ENCODE measurements at places on chromosomes 2 and 18.

DNA sequence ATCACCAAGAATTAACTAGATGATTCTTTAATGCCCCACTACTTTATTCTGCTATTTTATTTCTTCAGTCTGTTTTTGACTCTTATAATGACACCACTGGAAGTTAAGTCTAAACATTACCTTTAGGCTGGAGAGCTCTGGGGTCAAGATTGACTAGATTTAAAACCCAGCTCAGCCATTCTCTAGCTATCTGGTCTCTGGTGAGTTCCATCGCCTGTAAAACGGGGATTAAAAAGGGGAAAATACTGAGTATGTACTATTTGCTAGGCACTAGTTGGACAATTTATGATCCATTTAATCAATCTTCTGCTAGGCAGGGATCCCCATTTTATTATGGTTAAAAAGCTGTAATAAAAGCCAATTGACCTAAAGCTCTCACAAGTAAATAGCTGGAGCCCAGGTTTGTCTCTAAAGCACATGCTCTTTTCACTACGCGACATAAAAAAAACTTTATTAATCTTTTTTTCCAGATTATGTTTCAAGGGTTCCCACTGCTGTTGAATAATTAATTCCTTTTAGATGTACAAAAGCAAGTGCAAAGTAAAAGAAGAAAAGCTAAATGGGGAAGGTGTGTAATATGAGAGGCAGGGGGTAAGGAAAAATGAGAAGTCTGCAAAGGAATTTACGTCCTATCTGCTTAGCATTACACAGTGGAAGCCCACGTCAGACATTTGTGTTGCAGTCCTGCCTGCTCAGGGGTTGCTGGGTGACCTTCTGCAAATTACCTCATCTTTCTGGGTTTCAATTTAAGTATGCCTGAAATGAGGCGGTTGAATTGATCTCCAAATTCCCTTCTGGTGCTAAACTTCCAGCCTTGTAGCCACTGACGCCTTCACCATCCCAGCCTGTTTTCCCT lies 918 bp upstream of the NABP1 start:
- DNase-seq, result no peak

GRCh38 chr18:67766930-67767329 lies 250.4 kb upstream of the DSEL start:
- no peak for DNase-seq

DNA sequence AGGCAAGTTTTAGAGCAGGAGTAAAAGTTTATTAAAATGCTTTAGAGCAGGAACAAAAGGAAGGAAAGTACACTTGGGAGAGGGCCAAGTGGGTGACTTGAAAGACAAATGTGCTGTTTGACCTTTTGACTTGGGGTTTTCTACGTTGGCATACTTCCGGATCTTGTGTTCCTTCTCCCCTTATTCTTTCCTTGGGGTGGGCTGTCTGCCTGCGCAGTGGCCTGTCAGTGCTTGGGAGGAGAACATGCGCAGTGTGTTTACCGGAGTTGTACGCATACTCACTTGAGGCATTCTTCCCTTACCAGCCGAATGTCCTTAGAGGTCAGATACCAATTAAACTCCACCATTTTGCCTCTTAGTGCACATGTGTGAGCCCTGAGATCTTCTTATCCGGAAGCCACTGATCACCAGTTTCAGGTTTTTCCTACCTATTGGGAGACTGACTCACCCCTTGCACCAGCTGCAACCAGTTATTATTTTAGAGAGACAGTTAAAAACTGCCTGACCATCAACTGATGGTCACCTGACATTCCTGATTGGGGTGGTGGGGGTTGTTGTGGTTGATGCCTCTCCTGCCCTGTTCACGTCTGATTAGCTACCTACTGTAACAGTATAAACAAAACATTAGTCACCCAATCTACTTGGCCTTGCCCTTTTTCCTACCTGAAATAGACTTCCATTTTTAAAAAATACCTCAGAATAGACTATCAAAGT lies 67.5 kb downstream of the NYAP2 start:
- DNase-seq, result no peak

DNA sequence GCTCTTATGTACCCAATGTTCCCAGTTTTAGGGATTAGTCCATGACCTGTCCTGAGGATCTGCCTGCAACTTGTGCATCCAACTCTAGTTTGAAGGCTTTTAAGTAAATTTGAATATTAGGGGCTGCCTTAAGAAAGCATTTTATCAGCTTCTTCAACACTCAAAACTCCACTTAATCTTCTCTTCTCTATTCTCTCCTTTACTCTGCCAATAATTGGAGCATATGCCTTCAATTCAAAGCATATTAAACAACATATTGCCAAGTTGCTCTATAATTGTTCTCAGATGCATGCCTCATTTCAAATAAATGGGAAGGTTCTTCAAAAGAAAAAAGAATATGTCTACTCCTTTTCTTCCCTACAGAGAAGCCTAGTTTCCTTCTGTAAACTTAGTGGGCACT lies 84.8 kb upstream of the NCKAP5 start:
- DNase-seq, result no peak

- DNase-seq, result no peak
Measured at GRCh38 chr2:111121028-111121827, 514 bp downstream of the BCL2L11 start.

GRCh38 chr18:58756596-58757240 lies 85.5 kb downstream of the MALT1 start:
- no peak for DNase-seq

DNA sequence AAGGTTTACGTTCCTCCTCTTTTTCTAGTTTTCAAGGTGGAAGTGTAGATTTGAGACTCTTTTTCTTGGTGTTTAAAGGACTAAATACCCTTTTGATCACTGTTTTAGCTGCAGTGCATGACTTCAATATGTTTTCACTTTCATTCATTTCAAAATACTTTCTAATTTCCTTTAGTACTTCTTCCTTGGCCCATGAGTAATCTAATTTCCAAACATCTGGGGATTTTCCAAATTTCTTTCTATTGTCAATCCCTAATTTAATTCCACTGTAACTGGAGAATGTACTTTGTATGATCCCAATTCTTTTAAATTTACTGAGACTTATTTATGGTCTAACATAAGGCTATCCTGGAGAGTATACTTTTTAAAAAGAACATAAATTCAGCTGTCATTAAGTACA lies 3.8 kb upstream of the RHBDD1 start:
- no peak for DNase-seq

DNA sequence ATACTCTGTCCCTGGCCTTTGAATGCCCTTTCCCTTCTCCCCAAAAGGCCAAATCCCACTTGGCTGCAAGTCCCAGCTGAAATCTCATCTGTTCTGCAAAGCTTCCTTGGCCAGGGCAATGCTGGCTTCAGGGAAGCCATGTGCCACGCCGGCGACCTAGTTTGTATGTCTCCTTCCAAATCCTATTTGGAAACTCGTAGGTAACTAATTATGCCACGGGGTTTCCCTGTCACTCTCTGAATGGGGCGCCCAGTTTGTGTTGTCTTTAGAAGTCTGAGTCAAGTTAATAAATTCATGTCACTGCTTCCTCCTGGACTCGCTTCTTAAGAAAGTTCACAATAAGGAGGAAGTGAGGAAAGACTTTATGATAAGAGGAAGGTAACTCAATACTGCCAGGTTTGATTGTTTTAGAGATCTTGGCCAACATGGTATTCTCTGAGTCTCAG lies 19.1 kb downstream of the FHL2 start:
- DNase-seq, result no peak

DNA sequence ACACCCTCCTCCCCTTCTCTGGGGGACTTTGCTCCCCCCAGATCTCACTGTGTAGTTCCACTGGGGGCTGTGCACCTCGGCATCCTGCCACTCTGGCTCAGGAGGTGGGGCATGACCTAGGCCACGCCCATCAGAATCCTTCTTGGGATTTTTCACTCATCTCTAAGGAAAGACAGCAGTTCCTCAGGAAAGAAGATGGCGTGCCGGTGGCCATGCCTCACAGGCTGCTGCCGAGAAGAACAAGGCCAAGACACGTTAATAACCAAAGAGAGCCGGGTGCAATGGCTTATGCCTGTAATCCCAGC lies 3.2 kb downstream of the NMUR1 start:
- DNase-seq, result no peak

- DNase-seq, result no peak
Measured at GRCh38 chr2:142621287-142621686, 256.2 kb upstream of the KYNU start.

DNA sequence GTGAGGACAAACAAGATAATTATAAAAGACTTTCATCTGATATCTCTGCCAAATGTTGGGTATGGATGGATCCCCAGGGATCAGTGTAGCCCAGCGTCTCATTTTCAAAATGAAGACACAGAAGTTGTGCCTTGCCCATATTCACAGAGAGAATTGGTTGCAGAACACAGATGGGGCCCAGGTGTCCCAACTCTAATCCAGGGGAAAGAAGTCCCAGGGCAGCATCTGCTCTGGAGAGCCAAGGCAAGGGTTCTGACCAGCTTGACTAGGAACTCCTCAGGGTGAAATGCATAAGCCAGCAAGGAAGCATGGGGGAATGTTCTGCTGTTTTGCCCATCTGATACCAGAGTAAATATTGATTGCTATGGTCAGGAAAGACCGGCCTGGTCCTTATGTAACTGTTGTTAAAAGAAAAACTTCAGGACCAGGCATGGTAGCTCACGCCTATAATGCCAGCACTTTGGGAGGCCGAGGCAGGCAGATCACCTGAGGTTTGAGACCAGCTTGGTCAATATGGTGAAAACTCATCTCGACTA lies 68.7 kb upstream of the CABLES1 start:
- no peak for DNase-seq

DNA sequence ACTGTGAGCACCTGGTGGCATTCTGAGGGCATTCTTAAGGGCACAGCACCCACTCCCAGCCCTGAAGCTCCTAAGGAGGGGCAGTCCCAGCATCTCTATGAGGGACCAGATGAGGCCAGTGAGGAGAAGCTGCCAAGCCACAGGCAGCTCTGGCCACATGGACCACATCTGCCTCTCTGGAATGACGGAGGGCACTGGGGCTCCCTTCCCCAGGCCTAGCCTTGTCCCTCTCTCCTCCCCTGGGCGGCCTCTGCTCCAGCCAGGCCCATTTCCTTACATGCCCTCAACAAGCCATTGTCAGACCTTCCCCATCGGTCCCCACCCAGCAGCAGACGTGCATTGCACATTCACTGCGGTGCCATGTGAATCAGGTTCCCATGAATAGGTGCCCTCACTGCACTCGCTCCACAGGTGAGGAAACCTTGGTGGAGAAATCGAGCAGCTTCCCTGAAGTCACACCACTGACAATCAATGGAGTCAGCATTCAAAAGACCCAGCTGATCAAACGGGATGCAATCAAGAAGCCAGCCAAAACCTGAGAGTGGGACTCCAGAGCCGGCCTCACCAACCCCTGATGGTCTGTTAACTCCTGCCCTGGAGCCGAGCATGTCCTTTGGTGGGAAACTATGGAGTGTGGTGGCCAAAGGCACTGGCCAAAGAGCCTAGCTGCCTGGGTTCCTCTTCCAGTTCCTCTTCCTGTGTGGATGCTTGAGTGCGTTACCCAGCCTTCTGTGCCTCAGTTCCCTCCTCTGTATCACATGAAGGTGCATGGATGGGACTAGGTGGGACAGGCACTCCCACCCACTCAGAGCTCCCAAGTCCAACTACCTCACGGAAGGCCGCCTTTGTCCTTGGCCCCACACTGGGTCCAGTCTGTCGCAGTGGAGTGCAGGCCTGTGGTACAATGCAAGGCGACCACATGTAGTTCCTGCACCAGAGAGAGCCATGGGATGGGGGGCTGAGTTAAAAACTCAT lies 147.3 kb downstream of the ZFP36L2 start:
- no peak for DNase-seq

- no peak for DNase-seq
Measured at GRCh38 chr2:128058114-128058513, 30.3 kb upstream of the SAP130 start.

DNA sequence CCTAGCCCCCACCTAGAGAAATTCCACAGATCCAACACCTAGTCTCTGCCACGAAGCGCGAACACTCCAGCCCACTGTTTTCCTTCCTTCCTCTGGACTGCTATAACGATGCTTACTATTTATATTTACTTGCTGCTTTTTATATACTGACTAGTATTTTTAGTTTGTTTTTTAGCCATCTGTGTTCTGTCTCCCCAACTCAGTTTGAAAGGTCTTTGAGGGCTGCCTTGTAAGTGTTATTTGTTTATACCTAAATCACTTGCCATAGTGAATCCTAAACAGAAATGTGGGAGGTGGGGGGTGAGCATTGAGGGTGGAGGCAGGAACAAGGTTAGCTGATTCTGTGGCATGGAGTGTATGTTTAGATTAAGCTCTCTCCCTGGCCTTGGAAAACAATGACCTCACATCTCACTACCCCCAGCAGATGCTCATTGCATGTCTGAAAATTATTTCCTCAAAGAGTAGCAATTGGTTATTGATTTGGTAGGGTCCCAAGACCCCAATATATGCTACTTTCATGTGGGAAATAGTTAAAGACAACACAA lies 1.1 kb upstream of the NCKAP5 start:
- no peak for DNase-seq

DNA sequence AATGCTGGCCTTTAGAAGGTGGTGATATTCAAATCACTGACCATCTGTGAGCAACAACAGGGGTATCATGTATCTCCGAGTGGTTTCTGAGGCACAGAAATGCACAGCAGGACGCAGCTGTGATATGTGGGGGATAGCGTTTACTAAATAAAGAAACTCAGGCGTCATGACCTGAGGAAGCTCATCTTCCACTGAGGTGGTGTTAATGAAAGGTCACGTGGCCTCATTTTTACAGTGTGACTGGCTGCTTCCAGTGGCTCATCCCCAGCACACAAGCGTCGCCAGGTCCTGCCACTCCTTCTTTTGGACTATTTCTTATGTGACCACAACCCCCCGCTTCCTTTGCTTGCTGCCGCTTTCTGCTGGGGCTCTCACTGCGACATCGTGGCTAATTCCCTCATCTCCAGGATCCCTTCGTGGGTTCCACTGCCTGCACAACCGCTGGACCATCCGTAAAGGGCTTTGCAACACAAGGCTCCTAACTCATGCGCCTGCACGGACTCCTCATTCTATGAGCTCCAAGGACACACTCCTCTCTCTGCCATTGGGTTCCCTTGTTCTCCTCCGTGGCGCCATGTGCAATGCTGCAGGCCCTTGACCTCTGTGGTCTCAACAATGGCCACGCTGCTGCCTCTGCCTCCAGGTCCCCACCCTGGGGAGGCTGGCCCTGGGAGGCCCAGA lies 109.3 kb downstream of the MBP start:
- DNase-seq, result no peak

Data from stimulated activated CD8-positive, alpha-beta memory T cell treated with anti-CD3 and anti-CD28 coated beads, Interleukin-2, amount 100 ng/mL, for 1 hour (primary cell).